Stimulated activated CD8-positive, alpha-beta memory T cell treated with anti-CD3 and anti-CD28 coated beads, Interleukin-7, amount 100 ng/mL, for 24 hours (primary cell): ENCODE measurements at places on chromosomes 13 and 19.

- no peak for DNase-seq
These were observed 5.6 kb downstream of the PNKP start for GRCh38 chr19:49861541-49862378.

DNA sequence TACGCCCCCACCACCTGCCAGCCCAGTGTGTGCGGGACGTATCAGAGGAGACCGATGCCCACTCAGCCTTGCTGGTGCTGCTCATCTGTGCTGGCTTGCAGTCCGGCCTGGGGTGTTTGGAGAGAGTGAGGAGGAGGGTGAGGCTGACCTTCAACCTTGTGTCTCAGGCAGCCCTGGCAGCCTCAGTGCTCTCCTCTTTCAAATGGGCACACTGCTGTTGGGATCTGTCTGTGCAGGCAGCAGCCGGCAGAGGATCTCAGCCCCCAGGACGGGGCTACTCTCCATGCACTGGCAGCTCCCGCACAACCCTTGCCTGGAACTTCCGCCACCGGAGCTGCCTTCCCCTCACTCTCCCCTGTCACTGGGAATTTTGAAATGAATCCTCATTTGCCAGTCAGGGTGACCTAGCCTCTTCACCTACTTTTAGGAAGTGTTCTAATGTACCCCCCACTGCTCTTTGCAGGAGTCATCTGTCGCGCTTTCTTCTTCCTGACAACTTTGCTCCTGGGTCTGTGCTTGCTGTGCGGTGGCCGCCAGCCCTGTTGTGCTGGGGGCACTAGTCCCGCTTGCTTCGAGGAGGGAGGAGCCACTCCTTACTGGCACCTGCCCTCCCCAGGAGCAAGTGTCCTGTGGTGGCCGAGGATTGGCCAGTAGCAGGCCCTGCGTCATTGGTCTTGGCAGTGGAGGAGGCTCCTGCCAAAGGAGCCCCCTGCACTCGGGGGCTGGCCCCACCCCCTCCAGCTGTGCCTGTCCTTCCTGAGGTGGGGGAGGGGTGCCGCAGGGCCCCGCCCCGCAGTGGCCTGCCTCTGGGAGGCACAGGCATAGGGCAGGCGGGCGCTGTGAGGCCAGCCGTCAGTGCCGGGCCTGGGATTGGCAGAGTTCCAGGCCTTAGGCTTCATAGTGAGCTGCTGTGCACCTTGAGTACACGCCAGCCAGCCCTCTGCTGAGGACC, 53.4 kb downstream of the TSSK6 start:
- DNase-seq = no peak

- DNase-seq = no peak
These were observed 58.3 kb downstream of the RAB20 start for GRCh38 chr13:110503037-110503901.

- no peak for DNase-seq
These were observed 2195.9 kb downstream of the PCDH9 start for GRCh38 chr13:65034266-65034665.

GRCh38 chr19:51140441-51140840, 1.7 kb upstream of the SIGLEC7 start:
- no peak for DNase-seq

DNA sequence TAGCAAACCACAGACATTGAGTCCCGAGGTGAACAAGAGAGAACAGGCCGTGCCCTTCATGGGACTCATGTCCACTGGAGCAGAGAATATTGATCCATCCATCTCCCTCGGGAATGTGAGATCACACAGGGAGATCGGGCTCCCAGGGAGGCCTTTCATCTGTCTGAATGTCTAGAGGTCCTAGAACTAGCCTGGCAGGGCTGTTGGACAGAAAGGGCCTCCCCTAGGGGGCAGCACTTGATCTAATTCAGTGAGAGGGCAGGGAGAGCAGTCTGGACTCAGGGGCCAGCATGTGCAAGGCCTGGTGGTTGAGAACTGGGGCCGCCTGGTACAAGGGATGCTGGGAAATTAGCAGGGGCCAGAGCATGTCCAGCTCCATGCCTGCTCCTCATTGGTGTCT, 4.3 kb downstream of the RUVBL2 start:
- peak; percentile 31 for DNase-seq

DNA sequence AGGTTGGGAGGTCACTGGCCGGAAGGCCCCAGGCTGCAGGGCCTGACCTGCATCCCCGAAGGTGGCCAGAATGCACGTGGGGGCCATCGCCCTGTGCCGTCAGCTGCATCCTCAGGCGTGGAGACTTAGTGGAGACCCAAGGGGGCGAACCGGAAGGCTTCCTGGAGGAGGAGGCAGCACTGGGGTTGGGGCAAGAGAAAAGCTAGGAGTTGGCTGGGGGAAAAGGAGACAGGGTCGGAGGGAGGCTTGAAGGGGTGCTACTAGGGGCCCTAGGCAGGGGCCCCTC, 1.4 kb upstream of the YJEFN3 start:
- DNase-seq = no peak

DNA sequence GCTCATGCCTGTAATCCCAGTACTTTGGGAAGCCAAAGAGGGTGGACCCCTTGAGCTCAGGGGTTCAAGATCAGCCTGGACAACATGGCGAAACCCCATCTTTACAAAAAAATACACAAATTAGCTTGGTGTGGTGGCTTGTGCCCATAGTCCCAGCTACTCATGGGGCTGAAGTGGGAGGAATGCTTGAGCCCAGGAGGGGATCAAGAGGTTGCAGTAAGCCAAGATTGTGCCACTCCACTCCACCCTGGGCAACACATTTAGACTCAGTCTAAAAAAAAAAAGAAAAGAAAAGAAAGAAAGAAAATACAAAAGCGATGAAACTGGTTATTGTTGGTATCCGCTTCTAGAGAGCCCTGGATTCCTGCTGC, 597.4 kb downstream of the UQCRFS1 start:
- no peak for DNase-seq

DNA sequence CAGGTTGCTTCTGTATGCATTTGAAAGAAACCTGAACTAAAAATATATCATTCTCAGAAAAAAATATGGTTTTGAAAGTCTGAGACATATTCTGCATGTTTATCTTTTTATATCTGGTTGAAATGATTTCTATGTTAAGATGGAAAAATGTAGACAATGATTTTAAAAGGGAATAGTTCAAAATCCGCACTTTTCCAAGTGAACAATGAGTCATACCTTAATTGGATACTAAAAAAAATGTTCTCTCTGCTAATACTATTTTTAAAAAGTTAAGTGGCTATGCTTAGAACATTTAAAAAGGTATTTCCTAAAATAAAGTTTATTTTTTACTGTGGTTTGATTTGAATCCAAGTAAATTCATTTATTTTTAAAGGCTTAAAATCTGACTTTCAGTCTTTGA, 801.4 kb downstream of the SLITRK6 start:
- no peak for DNase-seq

GRCh38 chr19:7657131-7657751, 11.6 kb upstream of the RETN start:
- DNase-seq = no peak

GRCh38 chr19:18211683-18212082, 7.8 kb upstream of the RAB3A start:
- DNase-seq = no peak

DNA sequence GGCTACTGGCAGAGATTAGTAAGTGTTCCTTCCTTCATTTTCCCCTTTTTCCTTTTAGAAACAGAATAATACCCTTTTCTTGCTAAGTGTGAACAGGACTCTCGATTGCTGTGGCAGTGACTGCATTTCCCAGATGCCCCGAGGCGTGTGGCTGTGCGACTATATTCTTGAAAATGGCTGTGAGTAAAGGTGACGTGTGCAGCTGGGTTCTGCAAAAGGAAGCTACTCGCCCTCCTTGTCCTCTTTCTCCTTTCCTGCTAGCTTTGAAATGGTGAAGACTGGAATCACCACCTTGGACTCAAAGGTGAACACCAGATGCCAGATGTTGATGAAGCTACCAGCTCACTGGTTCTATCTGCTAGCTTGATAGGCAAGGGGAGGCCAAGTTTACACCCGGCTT, 121.4 kb downstream of the MIPEP start:
- DNase-seq = no peak

GRCh38 chr19:49440439-49441209, 703 bp downstream of the SLC17A7 start:
- DNase-seq = no peak

- DNase-seq = peak; percentile 87
These were observed 7.5 kb upstream of the ARHGEF18 start for GRCh38 chr19:7340959-7341837.

GRCh38 chr19:1177322-1178114, 3.5 kb upstream of the SBNO2 start:
- DNase-seq = no peak

- DNase-seq = no peak
These were observed 209.3 kb downstream of the LACC1 start for GRCh38 chr13:44088991-44089413.

DNA sequence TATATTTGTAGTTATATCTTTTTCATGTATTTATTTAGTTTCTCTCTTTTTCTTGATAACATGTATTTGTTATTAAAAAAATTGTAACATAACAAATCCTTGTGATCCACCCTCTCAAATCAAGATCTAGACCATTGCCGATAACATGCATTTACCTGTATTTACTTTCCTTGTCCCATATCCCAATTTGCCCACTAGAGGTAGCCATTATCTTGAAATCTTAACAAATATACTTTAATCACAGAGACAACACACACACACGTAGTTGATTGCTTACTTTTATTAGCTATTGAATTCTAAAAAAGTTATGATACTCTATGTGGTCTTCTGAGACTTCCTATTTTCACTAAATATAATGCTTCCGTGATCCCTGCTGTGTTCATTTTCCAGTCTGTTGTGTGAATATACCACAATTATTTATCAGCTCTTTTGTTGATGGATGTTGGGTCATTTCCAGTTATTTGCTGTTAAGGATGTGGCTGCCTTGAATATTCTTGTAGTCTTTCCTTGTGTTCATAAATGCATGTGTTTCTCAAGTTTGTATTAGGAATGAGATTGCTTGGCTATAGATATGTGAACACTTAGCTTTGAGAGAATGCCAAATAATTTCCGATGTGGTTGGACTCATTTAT, 31.3 kb upstream of the ZMYM2 start:
- no peak for DNase-seq

- DNase-seq = no peak
These were observed 311.4 kb upstream of the ATXN8OS start for GRCh38 chr13:69796256-69796655.

DNA sequence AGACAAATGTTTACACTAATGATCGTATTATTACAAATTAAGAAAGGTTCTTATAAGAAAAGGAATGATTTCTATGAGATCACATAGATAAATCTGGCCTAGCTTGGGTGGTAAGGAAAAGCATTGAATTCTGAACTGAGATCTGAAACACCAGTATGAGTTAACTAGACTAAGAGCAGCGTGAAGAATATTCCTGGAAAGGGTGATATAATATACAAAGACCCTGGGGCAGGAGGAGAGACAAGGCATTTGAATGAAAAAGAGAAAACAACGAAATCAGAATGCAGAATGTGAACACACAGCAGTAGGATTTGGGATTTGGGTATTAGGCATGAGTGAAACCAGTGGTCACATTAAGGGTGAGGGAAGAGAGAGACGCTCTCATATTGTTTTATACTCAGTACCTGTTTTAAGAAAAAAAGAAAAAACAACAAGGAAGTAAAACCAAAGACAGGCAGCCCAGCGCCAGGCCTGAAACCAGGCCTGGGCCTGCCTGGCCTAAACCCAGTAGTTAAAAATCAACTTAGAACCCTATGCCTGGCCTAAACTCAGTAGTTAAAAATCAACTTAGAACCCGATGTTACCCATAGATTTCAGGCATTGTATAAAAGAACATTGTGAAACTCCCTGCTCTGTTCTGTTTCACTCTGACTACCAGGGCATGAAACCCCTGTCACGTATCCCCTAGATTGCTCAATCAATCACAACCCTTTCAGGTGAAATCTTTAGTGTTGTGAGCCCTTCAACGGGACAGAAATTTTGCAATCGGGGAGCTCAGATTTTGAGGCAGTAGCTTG, 287.1 kb downstream of the ITGBL1 start:
- DNase-seq = no peak
